ENCODE measurements at places on chromosomes 1 and 21. TPM values are rescaled to one million over a fixed set of nuclear protein-coding genes. Genes with fewer than 3 reads are reported as not detected.

GRCh38 chr1:97877307-97877706 lies 43.5 kb downstream of the DPYD start:
- no peak for DNase-seq

- DNase-seq, result peak; percentile 63
Observed at GRCh38 chr1:25799935-25800702, at the start of gene SELENON. Gene SELENON, plus strand, starts transcription at chr1:25800193. Its CDS starts 38 bp downstream, at chr1:25800231.

Gene KRTAP13-2
- not detected for total RNA-seq

- DNase-seq, result peak; percentile 85
Observed at GRCh38 chr1:230917284-230918135, 49.2 kb upstream of the C1orf198 start.

GRCh38 chr1:100461222-100461621 lies 76.7 kb upstream of the GPR88 start:
- DNase-seq, result no peak
